Vagina (tissue), 2 donors: ENCODE measurements at places on chromosomes 3 and 15. TPM values are rescaled to one million over a fixed set of nuclear protein-coding genes. Genes with fewer than 3 reads are reported as not detected.

The PCOLCE2 gene
- total RNA-seq = 136 TPM

DNA sequence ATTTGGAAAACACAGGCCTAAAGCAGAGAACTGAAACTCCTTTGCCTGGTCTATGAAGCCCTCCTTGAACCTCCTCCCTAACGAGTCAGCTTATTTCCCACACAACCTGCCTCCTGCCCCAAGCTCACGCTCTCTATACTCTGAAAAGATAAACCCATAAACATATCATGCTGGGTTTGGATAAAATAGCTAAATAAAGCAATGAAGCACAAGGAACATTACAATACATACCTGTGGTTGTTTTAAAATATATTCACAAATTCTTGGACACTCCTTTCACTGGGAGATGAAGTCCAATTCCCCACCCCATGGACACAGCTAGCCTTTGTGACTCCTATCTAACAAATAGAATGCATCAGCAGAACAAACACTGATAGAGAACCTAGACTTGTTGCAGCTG is 98.2 kb downstream of the PLCH1 start:
- no peaks in the 10 kb centered on the region for H3K36me3 ChIP-seq
- no peak overlapping the region for H3K27ac ChIP-seq
- no peak overlapping the region for H3K4me3 ChIP-seq

DNA sequence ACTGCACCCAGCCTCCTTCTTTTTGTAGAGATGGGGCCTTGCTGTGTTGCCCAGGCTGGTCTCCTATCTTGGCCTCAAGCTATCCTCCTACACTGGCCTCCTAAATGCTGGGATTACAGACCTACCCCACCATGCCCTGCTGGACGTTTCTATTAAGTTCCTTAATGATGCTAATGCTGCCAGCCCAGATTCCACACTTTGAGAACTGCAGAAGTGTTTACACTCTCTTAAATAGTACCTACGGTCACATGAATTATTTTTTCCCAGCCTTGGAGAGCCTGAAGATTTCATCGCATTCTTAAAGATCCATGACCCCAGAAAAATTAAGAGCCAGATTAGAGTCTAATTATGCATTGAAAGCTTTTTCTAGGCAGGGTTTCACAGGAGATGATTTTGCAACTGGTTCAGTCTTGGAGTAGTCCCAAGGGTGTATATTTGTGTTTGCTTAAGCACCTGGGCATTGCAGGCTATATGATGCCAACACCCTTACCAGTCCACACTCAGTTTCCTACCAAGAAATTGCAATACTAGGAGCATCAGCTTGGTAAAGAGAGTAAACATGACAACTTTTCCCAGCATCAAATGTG is 36.6 kb downstream of the TM4SF4 start:
- no peak overlapping the region for H3K27ac ChIP-seq
- peaks cover 16% of the 10 kb centered on the region for H3K4me1 ChIP-seq
- no peak for DNase-seq

DNA sequence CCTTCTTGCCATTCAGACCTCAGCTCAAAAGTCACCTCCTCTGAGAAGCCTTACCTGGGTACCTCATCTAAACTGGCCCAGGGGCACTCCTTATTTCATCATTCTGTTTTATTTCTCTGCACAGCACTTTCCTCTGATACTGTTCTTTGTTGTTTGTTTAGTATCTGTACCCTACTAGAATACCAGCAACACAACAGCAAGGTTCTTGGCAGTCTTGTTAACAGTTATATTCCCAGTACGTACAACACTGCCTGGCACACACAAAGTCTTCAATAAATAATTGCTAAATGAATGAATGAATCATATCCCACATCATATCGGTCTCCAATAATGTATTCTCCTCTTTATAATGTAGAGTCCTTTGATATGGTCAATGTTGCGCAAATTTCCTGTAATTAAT is 188.1 kb downstream of the FOXP1 start:
- H3K4me3 ChIP-seq = no peak overlapping the region
- H3K27ac ChIP-seq = no peak overlapping the region
- H3K36me3 ChIP-seq = no peaks in the 10 kb centered on the region
- no peak for DNase-seq
- peaks cover 17% of the 10 kb centered on the region for H3K4me1 ChIP-seq

DNA sequence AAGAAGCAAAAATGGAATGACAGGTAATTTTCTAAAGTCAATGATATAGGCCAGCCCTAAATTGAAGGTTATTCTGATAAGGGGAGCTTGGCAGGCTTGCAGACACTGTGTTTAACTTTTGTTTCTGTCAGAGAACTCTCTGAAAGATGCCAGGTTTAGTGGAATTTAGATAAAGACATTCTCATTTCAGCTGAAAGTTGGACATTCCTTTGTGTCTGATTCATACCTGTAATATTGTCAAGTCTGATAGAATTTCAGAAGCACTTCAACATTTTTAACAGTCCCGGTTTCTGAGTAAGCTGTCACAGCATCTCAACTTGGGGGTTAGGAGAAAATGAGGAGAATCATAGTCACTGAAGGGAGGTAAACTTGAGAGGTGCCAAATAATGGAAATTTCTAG is 84.0 kb downstream of the DIPK2A start:
- H3K36me3 ChIP-seq = no peaks in the 10 kb centered on the region
- no peaks in the 10 kb centered on the region for H3K4me1 ChIP-seq
- H3K4me3 ChIP-seq = no peak overlapping the region
- H3K27me3 ChIP-seq = no peaks in the 10 kb centered on the region

DNA sequence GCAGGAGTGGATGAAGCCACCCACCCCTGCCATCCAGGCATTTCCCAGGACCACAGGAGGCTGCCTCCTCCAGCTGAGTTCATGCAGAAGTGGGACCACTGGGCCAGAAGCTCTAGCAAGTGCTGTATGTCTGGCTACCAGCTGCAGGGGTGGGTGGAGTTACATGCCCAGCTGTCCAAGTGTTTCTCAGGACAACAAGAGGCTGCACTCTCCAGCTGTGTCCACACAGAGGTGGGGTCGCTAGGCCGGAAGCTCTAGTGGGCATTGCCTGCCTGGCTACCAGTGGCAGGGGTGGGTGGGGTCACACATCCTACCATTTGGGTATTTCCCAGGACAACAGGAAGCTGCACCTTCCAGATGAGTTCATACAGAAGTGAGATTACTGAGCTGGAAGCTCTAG is 234.0 kb upstream of the PPP2R3A start:
- H3K27ac ChIP-seq = no peak overlapping the region
- DNase-seq = no peak
- no peaks in the 10 kb centered on the region for H3K4me1 ChIP-seq
- no peaks in the 10 kb centered on the region for H3K27me3 ChIP-seq
- H3K36me3 ChIP-seq = no peaks in the 10 kb centered on the region

GRCh38 chr3:183690402-183690995 is 7.1 kb upstream of the YEATS2 start:
- H3K27ac ChIP-seq = no peak overlapping the region
- H3K4me3 ChIP-seq = no peak overlapping the region
- H3K27me3 ChIP-seq = no peaks in the 10 kb centered on the region
- no peaks in the 10 kb centered on the region for H3K36me3 ChIP-seq
- no peaks in the 10 kb centered on the region for H3K4me1 ChIP-seq
